ENCODE measurements at places on chromosomes 1 and 21.
A peak's percentile ranks its signal among the peaks of the same experiment; 100 is the strongest.

DNA sequence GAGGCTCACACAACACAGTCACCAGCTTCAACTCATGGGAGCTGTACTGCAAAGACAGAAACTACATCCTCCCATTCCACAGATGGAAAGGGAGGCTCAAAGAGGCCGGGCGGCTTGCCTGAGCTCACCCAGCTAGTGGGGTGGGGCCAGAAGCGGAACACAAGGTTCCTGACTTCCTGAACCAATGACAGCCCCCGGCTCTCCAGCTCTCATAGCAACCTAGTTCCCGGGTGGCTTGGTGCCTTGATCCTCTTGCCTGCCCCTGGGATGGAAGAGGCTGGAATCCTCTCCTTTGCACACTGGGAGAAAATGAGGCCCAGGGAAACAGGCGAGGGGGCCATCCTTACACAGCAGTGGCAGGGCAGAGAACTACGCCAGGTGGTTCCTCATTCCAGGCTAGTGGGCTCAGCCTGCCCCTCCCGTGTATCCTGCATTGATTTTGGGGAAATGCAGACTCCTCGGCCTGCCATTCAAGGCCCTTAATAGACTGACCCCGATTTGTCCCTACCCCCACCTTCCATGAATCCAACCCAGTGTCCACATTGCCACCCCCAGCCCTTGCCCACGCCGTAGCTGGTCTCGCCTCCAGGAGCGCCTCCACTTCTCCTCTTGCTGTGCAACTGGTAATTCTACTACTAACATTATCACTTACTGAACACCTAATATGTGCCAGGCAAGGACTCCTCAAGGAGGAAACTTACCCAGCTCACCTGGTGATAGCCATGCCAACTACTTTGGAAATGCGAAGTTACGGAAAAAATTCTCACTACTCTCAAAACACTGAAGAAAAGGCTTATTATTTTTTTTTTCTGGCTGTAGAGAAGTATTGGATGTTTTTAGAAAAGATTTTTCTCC lies 5.0 kb downstream of the RAP1GAP start:
- H3K4me1 ChIP-seq: peaks cover 12% of the 10 kb centered on the region
- no peak overlapping the region for H3K27ac ChIP-seq
- no peak for DNase-seq
- peaks cover 49% of the 10 kb centered on the region for H3K27me3 ChIP-seq
- H3K36me3 ChIP-seq: no peaks in the 10 kb centered on the region

GRCh38 chr1:201111672-201112071 lies 554 bp downstream of the CACNA1S start:
- H3K27me3 ChIP-seq: no peaks in the 10 kb centered on the region
- H3K36me3 ChIP-seq: no peaks in the 10 kb centered on the region
- H3K27ac ChIP-seq: no peak overlapping the region

GRCh38 chr21:39737376-39738000 lies 7.5 kb upstream of the IGSF5 start:
- H3K27ac ChIP-seq: no peak overlapping the region
- H3K27me3 ChIP-seq: no peaks in the 10 kb centered on the region
- no peaks in the 10 kb centered on the region for H3K4me1 ChIP-seq
- DNase-seq: no peak
- H3K4me3 ChIP-seq: no peak overlapping the region

DNA sequence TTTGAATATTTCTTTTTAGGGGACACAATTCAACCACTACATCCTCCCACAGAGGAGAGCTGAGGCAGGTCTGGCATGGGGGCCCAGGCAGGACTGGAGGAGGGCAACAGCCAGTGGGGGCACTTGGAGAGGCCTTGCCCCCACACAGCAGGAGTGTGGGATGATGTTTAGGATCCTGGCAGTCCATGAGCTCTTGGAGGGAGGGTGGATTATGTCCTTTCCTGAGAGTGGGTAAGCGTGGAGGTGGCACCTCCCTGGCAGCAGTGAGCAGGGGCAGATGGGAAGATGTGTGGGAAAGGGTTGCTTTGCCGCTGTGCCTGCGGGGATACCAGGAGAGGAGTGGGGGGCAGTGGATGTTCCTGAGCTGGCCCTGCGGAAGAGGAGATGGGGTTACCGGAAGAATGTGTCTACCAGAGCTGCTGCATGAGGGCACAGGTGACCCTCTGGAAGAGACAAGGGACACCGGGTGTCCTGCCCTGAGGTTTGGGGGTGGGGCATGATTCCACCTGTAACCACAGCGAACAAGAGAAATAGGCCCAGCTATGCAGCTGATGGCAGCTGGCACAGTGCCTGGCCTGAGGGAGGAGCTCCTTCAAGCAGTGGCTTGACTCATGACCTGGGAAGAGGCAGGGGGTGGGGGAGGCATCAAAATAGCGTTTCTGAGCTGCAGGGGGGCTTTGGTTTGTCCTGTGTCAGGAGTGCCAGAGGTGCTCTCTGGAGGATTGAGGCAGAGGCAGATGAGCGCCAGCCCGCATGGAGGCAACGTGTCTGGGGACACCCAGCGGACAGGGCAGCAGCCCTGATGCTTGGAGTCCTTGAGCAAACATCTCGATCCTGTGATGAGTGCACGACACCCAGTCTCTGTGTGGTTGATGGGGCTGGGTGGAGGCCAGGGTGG lies 123.9 kb upstream of the TMPRSS2 start:
- no peak overlapping the region for H3K27ac ChIP-seq
- H3K27me3 ChIP-seq: no peaks in the 10 kb centered on the region
- H3K4me1 ChIP-seq: peaks cover 27% of the 10 kb centered on the region
- no peak overlapping the region for H3K4me3 ChIP-seq
- DNase-seq: no peak

GRCh38 chr1:117757668-117758067 lies 151.8 kb downstream of the TENT5C start:
- no peak for DNase-seq
- no peak overlapping the region for H3K27ac ChIP-seq
- no peaks in the 10 kb centered on the region for H3K36me3 ChIP-seq
- peaks cover 18% of the 10 kb centered on the region for H3K4me1 ChIP-seq

- H3K36me3 ChIP-seq: no peaks in the 10 kb centered on the region
- H3K27ac ChIP-seq: no peak overlapping the region
- no peak for DNase-seq
- H3K4me1 ChIP-seq: no peaks in the 10 kb centered on the region
- H3K4me3 ChIP-seq: no peak overlapping the region
These were observed 21.8 kb upstream of the C2CD2 start for GRCh38 chr21:41975391-41976272.

GRCh38 chr1:53685272-53686051 lies 53.5 kb downstream of the GLIS1 start:
- DNase-seq: peak; percentile 61
- no peaks in the 10 kb centered on the region for H3K36me3 ChIP-seq
- H3K27ac ChIP-seq: no peak overlapping the region
- H3K4me1 ChIP-seq: peaks cover 25% of the 10 kb centered on the region
- no peak overlapping the region for H3K4me3 ChIP-seq
- H3K27me3 ChIP-seq: no peaks in the 10 kb centered on the region

- no peaks in the 10 kb centered on the region for H3K36me3 ChIP-seq
- H3K27ac ChIP-seq: no peak overlapping the region
- H3K27me3 ChIP-seq: no peaks in the 10 kb centered on the region
- no peaks in the 10 kb centered on the region for H3K4me1 ChIP-seq
- H3K4me3 ChIP-seq: no peak overlapping the region
These were observed 137.1 kb downstream of the EDEM3 start for GRCh38 chr1:184617433-184618029.

GRCh38 chr1:166721145-166721544 lies 118.1 kb upstream of the POGK start:
- H3K36me3 ChIP-seq: no peaks in the 10 kb centered on the region
- no peaks in the 10 kb centered on the region for H3K27me3 ChIP-seq
- DNase-seq: no peak
- H3K4me3 ChIP-seq: no peak overlapping the region
- H3K27ac ChIP-seq: no peak overlapping the region

- no peaks in the 10 kb centered on the region for H3K27me3 ChIP-seq
- no peak overlapping the region for H3K27ac ChIP-seq
- H3K4me1 ChIP-seq: no peaks in the 10 kb centered on the region
- H3K36me3 ChIP-seq: no peaks in the 10 kb centered on the region
These were observed 26.5 kb downstream of the CYYR1 start for GRCh38 chr21:26546446-26547097.

DNA sequence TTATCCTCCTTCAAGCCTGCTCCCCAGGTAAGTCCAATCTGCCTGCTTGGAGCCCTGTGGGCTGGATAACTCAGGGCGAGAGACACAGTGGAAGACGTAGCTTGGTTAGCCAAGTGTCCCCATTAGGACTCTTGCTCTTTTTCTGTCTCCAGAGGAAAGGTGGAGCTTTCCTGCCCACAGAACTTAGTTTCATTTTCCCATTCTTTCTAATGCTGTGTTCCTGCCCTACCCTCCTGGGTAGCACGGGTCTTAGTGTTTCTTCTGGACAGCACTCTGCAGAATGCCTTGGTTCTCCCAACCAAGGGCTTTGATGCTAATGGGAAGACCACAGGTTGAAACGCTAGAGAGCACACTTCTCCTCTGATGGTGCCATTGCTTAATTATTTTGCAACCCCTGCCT lies 92.5 kb upstream of the LRRC8D start:
- no peaks in the 10 kb centered on the region for H3K27me3 ChIP-seq
- DNase-seq: no peak
- H3K4me3 ChIP-seq: no peak overlapping the region
- H3K4me1 ChIP-seq: peaks cover 19% of the 10 kb centered on the region
- no peaks in the 10 kb centered on the region for H3K36me3 ChIP-seq
- no peak overlapping the region for H3K27ac ChIP-seq

- H3K36me3 ChIP-seq: no peaks in the 10 kb centered on the region
- peaks cover 10% of the 10 kb centered on the region for H3K4me1 ChIP-seq
- no peak overlapping the region for H3K4me3 ChIP-seq
- no peak for DNase-seq
These were observed 24.1 kb downstream of the SMYD3 start for GRCh38 chr1:246482805-246483568.

GRCh38 chr1:184362876-184363275 lies 24.0 kb upstream of the C1orf21 start:
- H3K4me3 ChIP-seq: no peak overlapping the region
- no peaks in the 10 kb centered on the region for H3K4me1 ChIP-seq
- no peaks in the 10 kb centered on the region for H3K36me3 ChIP-seq
- DNase-seq: no peak
- H3K27me3 ChIP-seq: 0 out of 2 replicates have a peak, but pooled peaks cover 9% of the 10 kb centered on the region

DNA sequence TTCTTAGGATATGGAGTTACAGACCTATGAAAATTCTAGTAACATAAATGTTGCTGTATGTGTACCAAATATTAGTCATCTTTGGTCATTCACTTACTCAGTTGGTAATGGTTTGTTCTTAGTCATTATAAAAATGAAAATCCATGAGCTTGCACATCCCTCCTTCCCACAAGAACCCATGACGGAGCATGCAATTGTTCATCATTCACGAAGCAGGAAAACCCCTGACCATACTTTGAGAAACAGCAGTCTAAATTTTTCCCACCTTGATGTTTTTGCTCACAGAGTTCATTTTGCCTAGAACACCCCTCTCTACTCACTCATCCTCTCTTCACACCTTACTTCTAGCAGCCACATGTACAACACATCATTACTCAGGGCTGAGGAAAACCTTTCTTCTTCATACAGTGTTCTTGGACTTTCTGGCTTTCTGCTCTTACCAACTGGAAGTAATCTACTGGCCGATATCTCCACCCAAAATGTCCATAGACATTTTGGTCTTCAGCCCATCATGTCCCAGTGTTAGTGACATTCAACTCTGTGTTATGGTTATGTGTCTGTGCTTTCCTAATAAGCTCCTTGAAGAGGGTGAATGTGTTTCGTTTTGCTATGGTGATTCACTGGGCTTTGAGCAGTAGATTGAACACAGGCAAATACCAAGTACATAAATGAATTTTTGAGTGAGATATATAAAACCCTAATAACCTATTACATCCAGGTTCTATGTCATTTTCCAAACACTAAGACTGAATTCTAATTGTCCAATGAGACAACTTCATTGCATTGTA lies 189.9 kb downstream of the ZC3H11B start:
- H3K36me3 ChIP-seq: no peaks in the 10 kb centered on the region
- DNase-seq: no peak
- H3K27me3 ChIP-seq: no peaks in the 10 kb centered on the region
- H3K4me1 ChIP-seq: peaks cover 11% of the 10 kb centered on the region
- H3K4me3 ChIP-seq: no peak overlapping the region
- H3K27ac ChIP-seq: no peak overlapping the region

- no peaks in the 10 kb centered on the region for H3K27me3 ChIP-seq
- no peaks in the 10 kb centered on the region for H3K4me1 ChIP-seq
- peaks cover 100% of the 10 kb centered on the region for H3K36me3 ChIP-seq
- no peak overlapping the region for H3K4me3 ChIP-seq
- DNase-seq: no peak
- no peak overlapping the region for H3K27ac ChIP-seq
These were observed 18.2 kb upstream of the NADK start for GRCh38 chr1:1796466-1796865.

GRCh38 chr1:91138959-91139358 lies 117.1 kb upstream of the ZNF644 start:
- H3K4me3 ChIP-seq: no peak overlapping the region
- no peaks in the 10 kb centered on the region for H3K27me3 ChIP-seq
- H3K36me3 ChIP-seq: no peaks in the 10 kb centered on the region
- H3K27ac ChIP-seq: no peak overlapping the region

DNA sequence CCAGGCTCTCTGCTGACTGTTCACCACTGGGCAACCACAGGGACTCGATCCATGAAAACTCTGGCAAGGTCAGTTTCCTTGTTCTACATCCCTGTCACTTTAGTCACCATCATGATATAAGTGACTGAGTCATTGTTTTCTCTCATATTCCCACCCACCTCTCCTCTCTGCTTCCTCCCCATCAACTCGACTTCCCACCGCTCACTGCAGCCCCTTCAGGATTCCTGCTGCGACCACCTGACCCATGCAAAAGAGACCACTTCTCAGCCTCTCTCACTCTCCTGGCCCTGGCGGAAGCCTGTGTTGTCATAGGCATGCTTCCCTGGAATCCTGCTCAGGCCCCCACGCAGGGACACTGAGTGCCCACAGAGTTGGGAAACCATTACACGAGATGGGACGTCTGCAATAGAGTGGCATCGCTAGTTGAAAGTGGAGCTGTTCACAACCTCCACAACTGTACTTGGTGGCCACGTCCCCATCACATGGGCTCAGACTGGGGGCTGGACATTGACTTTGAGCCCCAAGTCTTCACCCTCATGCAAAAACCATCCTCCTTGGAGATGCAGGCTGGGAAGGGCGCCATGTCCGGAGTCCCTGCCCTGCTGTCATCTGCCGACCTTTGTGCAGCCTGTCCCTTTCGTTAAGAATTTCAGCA lies 1.8 kb upstream of the TFF2 start:
- H3K4me1 ChIP-seq: no peaks in the 10 kb centered on the region
- H3K27ac ChIP-seq: no peak overlapping the region
- DNase-seq: no peak
- no peaks in the 10 kb centered on the region for H3K36me3 ChIP-seq
- no peaks in the 10 kb centered on the region for H3K27me3 ChIP-seq
